Activated naive CD4-positive, alpha-beta T cell treated with anti-CD3 and anti-CD28 coated beads for 36 hours (primary cell): ENCODE measurements at places on chromosomes 5 and 9. TPM values are rescaled to one million over a fixed set of nuclear protein-coding genes. Genes with fewer than 3 reads are reported as not detected.

The SH3RF2 gene
- not detected for total RNA-seq

The BICD2 gene
- total RNA-seq: 11.2 TPM

The NR6A1 gene
- 1.8 TPM for total RNA-seq

The ADAMTS12 gene
- total RNA-seq: not detected

The MARCOL gene
- total RNA-seq: not detected

The FAM151B gene
- total RNA-seq: 0.15 TPM
